Stomach (tissue), 19 donors: ENCODE measurements at places on chromosomes 6 and 20. TPM values are rescaled to one million over a fixed set of nuclear protein-coding genes. Genes with fewer than 3 reads are reported as not detected.

GINS1 gene
- 9.4 TPM for total RNA-seq

GRCh38 chr20:24698706-24699206 lies 229.3 kb downstream of the SYNDIG1 start:
- DNase-seq = no peak

GRCh38 chr6:17268114-17268513 lies 13.0 kb upstream of the RBM24 start:
- DNase-seq = no peak

PDCD2 gene
- total RNA-seq = 38.2 TPM

- peak; percentile 72 for DNase-seq
Observed at GRCh38 chr6:36735110-36736071, 37.8 kb downstream of the RAB44 start.

DNA sequence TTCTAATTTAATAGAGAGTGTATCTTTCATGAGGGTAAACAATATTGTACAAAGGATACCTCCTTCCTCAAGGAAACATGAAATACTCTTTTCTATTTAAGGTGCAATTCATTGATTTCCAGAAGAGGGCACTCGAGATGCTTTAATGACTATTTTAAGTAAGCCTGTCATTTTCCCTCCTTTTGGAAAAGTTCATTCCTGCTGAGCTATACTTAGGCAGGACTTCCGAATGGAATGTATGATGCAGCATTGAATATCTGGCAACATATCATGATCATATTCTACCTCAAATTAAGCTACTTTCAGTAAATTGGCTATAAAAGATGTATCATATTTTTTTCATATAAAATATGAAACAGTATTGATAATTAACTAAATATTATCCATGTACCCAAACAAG lies 5.0 kb downstream of the DST start:
- DNase-seq = no peak

FILIP1 gene
- 29.8 TPM for total RNA-seq

DNA sequence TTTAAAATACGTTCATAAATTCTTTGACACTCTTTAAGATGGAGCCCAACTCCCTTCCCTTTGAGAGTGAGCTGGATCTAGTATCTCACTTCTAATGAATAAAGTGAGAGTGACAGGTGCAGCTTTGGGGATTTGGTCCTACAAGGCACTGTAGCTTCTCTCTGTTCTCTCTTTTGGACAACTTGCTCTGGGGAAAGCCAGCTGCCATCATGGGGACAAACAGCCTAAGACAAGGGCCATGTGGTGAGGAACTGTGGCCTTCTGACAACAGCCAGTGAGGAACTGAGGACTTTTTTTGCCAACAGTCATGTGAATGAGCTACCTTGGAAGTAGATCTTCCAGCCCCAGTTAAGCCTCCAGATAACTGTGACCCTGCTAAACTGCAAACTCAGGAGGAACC lies 272.8 kb upstream of the AGPAT4 start:
- no peak for DNase-seq

DNA sequence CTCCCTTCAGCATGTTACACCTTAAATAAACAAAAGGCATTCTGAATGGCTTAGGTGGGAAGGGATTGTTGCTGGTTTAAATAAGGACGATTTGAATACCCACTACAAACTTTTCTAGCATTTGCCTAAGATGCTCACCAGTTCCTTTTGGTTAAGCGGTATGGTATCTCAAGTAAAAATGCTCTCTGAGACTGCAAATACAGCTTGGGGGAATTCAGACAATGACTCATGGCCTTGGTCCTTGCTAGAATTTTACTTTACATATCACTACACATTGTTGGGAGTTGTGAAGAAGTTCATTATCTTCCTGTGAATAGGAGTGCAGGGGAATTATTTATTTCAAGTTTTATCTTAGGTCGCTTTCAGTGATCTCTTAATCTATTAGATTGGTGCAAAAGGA lies 670.7 kb downstream of the UTRN start:
- no peak for DNase-seq
